ENCODE measurements at places on chromosomes 3 and 15. TPM values are rescaled to one million over a fixed set of nuclear protein-coding genes. Genes with fewer than 3 reads are reported as not detected.

The NR2E3 gene
- 0.97 TPM for total RNA-seq

The CLRN1 gene
- not detected for total RNA-seq

The CNTN6 gene
- total RNA-seq = 0.97 TPM

GRCh38 chr3:123442908-123443307, 6.0 kb downstream of the ADCY5 start:
- DNase-seq = no peak

DNA sequence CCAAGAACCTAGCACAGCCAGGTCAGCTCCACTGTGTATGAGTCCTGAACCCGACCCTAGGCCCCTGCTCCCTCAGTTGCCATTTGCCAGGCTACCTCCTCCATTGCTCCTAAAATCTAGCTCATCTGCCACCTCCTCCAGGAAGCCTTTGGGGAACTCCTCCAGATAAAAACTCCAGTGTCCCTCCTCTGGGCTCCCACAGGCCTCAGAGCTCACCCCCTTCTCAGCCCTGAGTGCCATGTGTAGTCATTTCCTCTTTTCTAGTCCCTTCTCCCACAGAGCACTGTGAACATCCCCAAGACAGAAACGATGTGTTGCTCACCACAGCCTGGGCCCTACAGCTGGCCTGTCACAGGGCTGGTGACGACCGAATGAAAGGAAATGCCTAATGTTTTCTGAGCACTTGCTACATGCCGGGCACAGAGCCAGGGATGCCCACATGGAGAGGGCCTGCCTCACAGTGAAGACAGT, 61.0 kb downstream of the IQSEC1 start:
- DNase-seq = no peak

- DNase-seq = peak; percentile 47
Measured at GRCh38 chr3:161854232-161854771, 357.7 kb downstream of the OTOL1 start.

GRCh38 chr15:77059786-77060361, 11.0 kb downstream of the TSPAN3 start:
- no peak for DNase-seq

DNA sequence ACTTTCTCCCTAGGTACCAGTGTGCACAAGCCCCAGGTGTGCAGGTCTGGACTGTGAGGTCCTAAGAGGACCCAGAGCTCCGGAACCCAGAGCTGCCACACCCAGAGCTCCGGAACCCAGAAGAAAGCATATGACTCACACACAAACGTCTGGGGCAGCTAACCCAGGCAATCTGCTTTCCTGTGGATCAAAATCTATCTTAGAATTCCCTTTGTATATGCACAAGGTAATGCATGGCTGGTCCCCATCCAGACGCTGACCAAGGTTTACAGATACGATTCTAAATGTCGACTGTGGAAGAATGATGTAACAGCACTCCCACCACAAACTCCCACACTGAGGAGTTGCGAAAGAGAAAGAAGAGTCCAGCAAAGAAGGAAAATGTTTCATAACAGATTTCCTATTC, 15.7 kb downstream of the KCNMB2 start:
- DNase-seq = peak; percentile 85

GRCh38 chr3:38576131-38576525, 73.4 kb downstream of the SCN5A start:
- no peak for DNase-seq

DNA sequence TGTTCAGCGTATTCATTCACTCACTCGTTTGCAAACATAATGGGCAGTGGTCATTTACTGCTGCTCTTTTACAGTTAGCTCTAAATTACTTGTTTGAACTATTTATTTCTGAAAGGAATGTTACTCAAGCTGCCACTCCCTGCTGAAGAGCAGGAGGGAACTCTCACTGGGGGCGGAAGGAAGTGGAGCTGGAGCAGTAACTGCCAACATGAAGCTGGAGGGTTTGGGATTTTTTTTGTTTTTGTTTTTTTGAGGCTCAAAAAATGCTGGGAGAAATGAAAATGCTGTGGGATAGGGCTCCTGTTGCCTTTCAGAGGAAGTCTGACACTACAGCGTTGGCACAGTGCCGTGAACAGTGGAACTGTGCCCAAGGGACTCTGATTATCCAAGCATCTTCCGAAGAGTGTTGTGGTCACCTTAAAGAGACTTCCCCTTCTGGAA, 44.1 kb downstream of the SENP2 start:
- DNase-seq = peak; percentile 31

DNA sequence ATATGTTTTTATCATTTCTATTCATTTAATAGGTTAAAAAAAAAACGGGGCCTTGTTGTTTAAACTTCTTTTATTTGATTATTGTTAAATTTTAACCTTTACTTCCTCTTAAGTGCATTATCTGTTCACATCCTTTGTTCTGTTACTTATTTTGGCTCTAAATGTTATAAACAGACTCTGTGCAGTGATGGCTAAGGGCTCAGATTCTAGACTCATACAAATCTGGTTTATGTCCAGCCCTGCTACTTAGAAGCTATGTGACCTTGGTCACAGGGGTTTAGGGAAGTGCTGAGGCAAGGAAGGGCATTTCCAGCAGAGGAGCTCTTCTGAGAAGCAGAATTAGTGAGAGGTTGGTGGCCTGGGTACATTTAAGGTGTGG, 55.3 kb upstream of the VILL start:
- peak; percentile 84 for DNase-seq

GRCh38 chr3:5741017-5741416, 553.5 kb downstream of the EDEM1 start:
- no peak for DNase-seq

DNA sequence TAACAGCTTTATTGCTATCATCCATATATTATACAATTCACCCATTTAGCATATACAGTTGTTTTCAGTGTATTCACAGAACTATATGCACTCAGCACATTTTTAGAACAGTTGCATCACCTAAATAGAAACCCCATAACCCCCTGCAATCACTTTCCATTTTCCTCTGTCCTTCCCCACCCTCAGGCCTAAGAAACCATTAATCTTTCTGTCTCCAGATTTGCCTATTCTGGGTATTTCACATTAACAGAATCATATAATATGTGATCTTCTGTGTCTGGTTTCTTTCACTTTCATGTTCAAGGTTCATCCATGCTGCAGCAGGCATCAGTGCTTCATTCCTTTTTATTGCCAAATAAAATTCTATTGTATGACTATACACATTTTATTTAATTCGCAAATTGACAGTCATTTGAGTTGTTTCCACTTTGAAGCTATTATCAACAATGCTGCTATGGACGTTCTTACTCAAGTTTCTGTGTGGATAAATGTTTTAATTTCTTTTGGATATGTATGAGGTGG, 39.8 kb downstream of the ADAMTS17 start:
- DNase-seq = no peak

GRCh38 chr15:39583596-39584265, 2.9 kb downstream of the THBS1 start:
- DNase-seq = peak; percentile 59

GRCh38 chr3:170640737-170641171, 54.9 kb upstream of the SLC7A14 start:
- DNase-seq = no peak

DNA sequence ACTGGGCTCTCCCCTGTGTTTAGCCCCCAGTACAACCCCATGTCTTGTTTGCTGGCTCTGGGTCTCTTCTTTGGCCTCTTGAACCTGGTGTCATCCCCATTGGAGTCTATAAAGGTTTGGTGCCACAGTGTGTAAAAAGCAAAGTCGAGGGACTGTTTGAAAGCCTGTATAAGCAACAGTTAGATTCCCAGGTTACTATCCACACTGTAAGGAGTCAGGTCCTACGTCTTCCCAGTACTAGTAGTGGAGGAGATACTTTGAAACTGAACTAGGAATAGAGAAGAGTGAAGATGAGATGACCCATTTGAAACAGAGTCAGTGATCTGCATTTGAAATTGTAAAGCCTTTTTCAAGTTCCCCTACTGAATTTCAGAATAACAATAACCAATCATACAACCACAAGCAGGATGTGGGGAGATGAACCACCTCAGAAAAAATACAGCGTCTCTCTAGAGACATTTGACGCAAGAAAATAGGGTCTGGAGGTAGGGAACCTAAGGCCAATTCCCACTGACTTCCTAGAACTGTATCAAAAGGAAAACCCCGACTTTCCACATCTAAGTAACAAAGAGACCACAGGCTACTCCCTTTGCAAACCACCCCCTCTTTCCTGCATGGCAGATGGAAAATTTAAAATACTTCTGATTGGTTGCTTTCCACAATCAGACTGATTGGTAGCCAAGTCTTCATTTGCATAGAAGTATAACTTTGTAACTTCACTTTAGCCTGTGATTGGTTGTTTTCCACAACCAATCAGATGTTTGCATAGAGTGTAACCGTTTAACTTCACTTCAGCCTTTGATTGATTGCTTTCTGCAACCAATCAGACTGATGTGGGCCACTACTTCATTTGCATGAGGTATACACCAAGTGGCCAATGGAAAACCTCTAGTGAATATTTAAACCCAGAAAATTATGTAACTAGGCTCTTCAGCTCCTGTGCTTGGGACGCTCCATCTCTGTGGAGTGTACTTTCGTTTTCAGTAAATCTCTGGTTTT, 49.9 kb upstream of the NEDD4 start:
- peak; percentile 21 for DNase-seq

GRCh38 chr15:39778021-39778420, 4.6 kb downstream of the FSIP1 start:
- DNase-seq = peak; percentile 37
